ENCODE measurements at places on chromosomes 4 and X. TPM values are rescaled to one million over a fixed set of nuclear protein-coding genes. Genes with fewer than 3 reads are reported as not detected.

GRCh38 chr4:153684971-153685371, 891 bp downstream of the TLR2 start:
- peaks cover 52% of the 10 kb centered on the region for H3K27me3 ChIP-seq
- H3K4me1 ChIP-seq = peaks cover 8% of the 10 kb centered on the region
- DNase-seq = no peak
- peaks cover 8% of the 10 kb centered on the region for H3K36me3 ChIP-seq

- no peak overlapping the region for H3K4me3 ChIP-seq
- H3K27me3 ChIP-seq = no peaks in the 10 kb centered on the region
- DNase-seq = peak; percentile 20
- no peak overlapping the region for H3K27ac ChIP-seq
Measured at GRCh38 chrX:4263030-4263803, 549.8 kb upstream of the PRKX start.

DNA sequence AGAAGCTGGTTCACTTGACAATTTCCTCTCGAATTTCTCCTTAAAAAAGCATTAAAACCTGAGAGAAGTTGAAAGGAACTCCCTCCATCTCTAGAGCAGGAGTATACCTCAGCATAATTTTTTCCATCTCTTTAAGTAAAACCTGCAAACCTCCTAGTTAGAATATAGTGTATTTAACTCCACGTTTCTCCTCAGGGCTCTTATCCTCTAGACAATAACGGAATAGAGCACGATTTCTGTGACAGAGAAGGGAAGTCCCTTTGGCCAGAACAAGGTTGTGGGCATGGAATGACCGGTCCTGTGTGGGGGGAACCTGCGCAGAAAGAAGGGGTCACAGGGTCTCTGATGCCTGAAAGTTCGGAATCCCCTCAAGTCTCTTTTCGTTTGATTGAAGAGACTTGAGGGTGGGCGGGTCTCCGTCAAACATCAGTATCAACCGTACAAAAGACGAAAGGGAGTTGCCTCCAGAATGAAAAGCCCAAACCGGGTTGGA, 697 bp downstream of the ZNF280C start:
- no peaks in the 10 kb centered on the region for H3K4me1 ChIP-seq
- H3K27ac ChIP-seq = peak overlapping the region; percentile 95
- DNase-seq = no peak

The TMEM35A gene
- 14.1 TPM for total RNA-seq

The ANK2 gene
- total RNA-seq = 121 TPM

GRCh38 chr4:185209031-185209851, at the start of gene SNX25:
TSS of gene SNX25 (plus strand) at chr4:185209598. CDS start at chr4:185209827, 229 bp downstream.
- peaks cover 19% of the 10 kb centered on the region for H3K4me1 ChIP-seq
- H3K36me3 ChIP-seq = no peaks in the 10 kb centered on the region
- DNase-seq = peak; percentile 96
- peak within 1 kb of the TSS; percentile 91 for H3K27ac ChIP-seq
- H3K27me3 ChIP-seq = peaks cover 15% of the 10 kb centered on the region

DNA sequence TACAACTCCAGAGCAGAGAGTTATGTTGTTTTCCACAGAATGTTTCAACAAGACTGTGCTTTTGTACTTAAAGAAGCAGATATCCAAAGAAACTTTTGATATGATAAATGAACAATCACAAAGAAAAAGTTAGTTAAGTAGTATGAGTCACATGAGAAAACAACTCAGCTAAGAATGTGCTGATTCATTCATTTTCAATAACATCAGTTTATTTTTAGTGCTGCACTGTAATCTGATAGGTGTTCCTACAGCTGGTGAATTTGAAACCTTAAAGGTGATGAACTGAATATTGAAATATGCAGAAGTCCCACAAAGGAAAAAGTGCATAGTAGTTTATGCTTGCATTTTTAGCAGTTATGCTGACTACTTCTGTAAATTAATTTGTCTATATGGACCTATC, 180.3 kb upstream of the TENM3 start:
- H3K27me3 ChIP-seq = no peaks in the 10 kb centered on the region
- H3K36me3 ChIP-seq = no peaks in the 10 kb centered on the region
- DNase-seq = no peak
- H3K4me3 ChIP-seq = no peak overlapping the region
- no peaks in the 10 kb centered on the region for H3K4me1 ChIP-seq

- H3K27ac ChIP-seq = no peak overlapping the region
- no peak overlapping the region for H3K4me3 ChIP-seq
- no peak for DNase-seq
- no peaks in the 10 kb centered on the region for H3K36me3 ChIP-seq
Measured at GRCh38 chr4:33176566-33176965, 2456.4 kb downstream of the PCDH7 start.

Data from neural progenitor cell (in vitro differentiated cells).